ENCODE measurements at places on chromosomes 5 and 9.

DNA sequence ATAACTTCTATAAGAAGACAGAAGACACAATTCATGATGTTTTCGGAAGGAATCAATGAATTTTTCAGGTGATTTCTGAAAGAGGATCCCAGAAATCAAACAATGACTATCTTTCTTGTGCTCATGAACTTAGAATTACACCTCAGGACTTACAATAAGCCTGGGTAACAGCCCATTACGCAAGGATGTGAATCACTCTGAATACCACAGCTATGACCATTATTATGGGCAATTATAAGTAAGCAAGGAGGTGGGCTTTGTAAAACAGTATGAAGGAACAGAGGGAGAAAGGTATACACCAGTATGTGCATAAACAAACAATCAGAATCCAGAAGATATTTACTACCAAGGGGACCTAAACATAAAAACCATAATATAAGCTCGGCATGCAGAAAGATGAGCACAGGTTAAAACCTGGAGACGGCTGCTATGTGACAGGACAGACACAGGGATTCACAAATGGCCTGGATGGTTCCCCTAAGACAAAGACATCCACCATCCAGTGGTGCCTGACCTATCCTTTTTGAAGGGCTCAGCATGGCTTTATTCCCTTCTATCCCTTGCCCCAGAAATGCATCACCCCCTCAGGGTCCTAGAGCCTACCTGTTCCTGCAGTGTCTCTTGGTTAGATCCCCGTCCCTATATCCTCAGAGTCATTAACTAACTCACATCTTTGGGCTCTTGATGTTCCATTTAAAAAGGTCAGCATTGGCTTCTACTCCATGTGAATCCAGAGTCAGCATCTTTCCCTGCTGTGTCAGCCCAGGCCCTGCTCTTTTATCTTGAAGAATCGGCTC is 21.8 kb upstream of the PPP2CA start:
- no peak for DNase-seq

- no peak for DNase-seq
Measured at GRCh38 chr9:20921362-20921761, 110.1 kb downstream of the HACD4 start.

DNA sequence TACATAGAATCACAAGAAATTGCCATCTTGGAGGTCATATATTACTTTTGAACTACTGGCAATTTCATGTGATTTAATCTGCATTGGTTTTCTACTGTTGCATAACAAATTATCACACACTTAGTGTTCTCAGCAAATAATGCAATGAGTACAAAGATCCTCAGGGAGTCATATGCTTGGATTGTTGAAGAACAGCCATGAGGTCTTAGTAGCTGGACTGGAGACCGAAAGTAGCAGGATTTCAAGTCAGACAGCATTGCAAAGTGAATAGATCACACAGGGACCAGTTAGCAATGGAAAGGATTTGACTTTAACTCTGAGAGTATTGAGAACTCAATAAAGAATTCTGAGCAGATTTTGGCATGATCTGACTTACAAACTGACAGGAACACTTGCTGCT is 32.2 kb upstream of the FRMD3 start:
- no peak for DNase-seq

DNA sequence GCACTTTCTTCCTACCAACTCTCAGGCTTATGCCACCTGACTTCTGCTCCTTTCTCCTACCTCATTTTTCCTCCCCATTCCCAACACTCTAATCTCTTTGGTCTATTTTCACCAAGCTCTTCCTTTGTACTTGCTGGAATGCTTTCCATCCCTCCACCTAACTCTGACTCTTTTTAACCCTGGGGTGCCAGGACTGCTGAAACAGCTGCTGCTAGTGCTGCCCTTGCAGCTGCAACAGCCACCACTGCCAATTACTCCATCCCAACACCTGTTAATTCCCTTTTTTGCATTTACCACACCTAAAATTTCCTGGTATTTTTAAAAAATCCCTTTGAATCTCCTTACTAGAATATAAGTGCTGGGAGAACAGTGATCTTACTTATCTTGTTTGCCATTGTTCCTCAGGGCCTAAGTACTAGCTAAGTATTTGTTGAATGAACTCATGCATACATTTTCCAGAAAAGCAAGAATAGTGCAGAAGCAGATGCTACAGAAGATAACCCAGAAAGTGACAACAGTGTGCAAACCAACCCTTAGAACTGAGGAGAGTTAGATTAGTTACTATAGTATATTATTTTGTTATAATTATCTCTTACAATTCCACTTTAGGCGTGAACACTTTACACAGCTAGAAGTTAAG is 11.5 kb downstream of the NADK2 start:
- no peak for DNase-seq

- no peak for DNase-seq
Measured at GRCh38 chr9:74949859-74950855, 2.6 kb downstream of the C9orf40 start.

DNA sequence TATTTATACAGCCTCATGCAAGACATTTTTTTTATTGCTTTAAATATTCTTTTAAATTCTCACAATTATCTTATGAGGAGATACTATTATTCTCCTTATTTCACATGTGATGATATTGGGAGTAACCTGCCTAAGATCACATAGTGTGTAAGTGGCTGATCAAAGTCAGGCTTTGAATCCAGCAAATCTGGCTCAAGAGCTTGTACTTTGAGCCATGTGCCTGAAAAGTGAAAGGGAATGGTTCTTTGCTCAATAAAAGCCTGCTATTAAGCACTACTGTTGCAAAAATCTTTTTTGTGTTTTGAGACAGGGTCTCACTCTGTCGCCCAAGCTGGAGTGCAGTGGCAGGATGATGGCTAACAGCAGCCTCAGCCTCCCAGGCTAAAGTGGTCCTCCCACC is 35.1 kb downstream of the PWWP2A start:
- no peak for DNase-seq

- DNase-seq = no peak
Measured at GRCh38 chr5:158928404-158928803, 171.3 kb downstream of the EBF1 start.

DNA sequence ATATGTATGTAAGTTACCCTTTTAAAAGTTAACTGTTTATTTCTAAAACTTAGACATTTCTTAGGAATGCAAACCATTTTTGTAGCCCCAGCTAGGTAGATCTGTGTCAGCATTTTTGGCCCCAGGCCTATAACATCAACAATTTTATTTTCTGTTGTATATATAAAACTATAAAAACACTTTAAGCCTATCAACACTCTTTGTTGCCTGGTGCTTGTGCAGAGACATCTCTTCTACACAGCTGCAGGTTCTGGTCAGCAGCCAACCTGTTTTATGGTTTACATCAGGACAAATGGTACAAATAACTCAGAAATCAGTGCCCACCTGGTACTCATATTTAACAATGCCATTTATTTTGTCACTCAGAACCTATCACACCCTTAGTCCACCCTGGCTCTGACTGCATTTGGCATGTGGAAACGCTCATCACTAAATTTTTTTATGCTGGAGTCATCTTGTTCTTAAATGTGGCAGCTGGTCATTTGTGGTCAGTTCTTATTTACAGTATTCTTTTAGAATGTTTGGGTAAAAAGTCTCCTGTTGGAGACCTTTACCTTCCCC is 173.4 kb downstream of the DNAH5 start:
- DNase-seq = no peak

GRCh38 chr5:180341595-180341994 is 11.5 kb downstream of the GFPT2 start:
- DNase-seq = no peak

DNA sequence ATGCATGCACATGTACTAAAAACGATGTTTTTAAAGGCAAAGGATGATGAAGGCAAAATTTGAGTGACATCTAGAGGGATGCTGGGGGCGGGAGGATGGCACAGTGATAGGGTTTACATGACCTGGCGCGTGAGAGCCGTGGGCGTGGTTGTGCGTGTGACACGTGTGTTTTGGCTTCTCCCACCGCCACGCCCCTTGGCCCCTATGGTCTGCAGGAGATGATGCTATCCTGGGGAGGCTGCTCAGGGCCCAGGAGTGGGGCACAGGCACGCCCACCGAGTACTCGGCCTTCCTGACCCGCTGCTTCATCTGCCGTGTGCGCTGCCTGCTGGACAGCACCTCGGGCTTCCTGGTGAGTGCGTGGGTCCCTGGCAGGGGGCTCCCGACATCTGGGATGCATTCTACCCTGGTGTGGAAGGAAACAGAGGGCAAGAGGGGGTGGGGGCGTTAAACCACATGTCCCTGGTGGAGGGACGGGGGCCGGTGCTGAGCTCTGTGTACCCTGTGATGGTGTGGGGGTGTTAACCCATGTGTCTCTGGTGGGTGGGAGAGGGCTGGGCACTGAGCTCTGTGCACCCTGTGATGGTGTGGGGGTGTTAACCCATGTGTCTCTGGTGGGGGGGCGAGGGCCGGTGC is 19.2 kb upstream of the EXOC3 start:
- no peak for DNase-seq

DNA sequence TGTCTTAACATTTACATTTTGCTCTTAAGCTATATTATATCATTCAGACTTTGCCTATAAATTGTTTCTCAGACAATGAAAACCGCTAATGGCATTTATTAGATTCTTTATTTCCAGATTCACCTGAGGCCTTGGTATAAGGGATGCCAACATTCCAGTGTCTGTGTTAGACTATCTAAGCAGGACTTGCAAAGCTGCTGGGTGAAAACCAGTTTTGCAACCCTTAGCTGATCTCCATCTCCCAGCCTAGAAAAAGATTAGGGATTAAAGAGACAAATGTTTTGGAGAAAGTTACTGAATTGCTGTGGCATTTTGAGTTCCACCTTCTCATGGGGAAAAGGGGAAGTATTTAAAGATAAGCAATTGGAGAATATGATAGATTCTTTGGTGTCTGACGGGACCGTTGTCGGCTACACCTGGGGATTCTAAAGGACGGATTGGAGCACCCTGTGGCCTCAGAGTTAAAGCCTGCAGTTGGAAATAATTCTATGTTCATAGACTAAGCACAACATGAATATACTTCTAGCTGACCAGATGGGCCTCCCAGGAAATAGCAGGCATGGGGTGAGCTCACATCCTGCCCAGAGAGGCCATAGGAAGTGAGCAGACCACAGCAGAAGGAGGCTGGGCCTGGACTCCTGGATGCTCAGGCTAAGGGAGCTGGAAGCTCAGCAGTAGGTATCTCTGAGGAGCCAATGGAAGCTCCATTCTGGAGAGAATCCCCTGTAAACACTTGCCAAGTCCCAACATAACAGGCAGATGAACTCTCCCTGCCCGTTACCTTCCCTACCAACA is 21.8 kb downstream of the ENTREP1 start:
- DNase-seq = no peak

DNA sequence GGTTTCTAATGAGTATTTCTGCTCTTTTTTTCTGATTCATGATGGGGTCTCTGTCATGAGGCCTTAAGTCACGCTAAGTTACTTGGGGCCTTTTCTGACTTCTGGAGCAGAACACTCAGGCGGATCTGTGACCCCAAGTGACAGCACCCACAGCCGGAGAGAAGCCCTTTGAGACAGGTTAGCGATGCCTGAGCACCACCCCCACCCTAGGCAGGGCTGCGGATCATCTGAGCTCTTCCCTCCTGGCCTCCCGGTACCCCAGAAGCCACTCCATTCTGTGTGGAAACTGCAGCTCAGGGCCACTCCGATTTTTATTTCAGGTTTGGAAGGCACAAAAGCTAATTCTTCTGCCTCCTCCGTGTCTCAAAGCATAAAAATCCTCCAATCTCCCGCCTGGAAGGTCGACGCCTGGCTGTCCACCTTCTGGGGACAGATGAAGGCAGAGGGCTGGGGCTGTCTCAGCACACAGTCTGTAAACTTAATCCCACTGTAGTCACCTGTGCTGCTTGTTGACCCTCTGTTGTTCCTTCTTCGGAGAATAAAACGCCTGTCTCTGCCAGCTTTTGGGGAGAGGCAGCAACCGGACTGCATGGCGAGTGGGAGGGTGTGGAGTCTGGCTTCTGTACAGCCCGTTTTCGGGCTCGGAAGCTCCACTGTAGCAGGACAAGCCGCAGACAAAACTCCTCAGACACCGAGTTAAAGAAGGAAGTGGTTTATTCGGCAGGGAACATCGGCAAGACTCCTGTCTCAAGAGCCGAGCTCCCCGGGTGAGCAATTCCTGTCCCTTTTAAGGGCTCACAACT is 88.8 kb downstream of the SPRY4 start:
- DNase-seq = no peak

DNA sequence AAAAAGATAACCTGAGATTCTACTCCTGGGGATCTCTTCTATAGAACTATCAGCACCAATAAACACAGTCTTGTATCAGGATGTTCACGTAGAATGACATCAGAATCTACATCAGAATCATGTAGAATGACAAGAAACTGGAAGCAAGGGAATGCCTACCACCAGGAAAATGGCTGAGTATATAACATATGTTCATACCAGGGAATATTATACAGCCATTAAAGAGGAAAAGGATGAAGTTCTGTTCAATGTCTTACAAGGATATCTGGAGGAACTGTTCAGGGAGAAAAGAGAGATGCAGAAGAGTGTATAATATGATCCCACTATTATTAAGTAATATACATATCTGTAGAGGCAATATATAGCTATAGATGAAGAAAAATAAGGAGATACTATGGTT is 4.8 kb downstream of the ZBED3 start:
- no peak for DNase-seq

DNA sequence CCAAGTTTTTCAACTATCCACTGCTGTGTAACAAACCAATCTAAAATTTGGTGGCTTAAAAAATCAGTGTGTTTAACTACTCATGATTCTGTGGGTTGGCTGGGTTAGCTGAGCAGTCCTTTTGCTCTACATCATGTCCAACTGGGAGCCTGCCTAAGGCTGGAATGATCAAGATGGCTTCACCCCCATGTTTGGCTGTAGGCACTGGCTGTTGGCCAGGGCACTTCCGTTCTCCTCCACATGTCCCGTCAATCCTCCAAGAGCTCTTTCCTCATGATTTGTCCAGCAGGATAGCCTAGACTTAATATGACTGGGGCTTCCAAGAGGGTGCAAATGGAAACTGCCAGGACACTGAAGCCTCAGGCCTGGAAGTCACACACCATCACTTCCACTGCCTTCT is 17.0 kb upstream of the TSSK1B start:
- no peak for DNase-seq

Measured in DMS 273 treated with DMSO at 0.1 percent for 48 hours (cell line).